ENCODE measurements at places on chromosomes 13 and 19. TPM values are rescaled to one million over a fixed set of nuclear protein-coding genes. Genes with fewer than 3 reads are reported as not detected.

Gene TRIM13
- total RNA-seq: 18.8 TPM

Gene COL5A3
- 31.9 TPM for total RNA-seq

Gene FAM216B
- total RNA-seq: not detected

Gene CFD
- 190 TPM for total RNA-seq

Gene KIRREL2
- total RNA-seq: not detected

Gene ANKLE1
- 1.3 TPM for total RNA-seq

Gene RASAL3
- total RNA-seq: not detected

Measured in pericardium fibroblast (primary cell).